Stimulated activated CD8-positive, alpha-beta memory T cell treated with anti-CD3 and anti-CD28 coated beads, Interleukin-15, amount 100 ng/mL, for 4 hours (primary cell): ENCODE measurements at places on chromosomes 5 and 9.

GRCh38 chr9:347667-348292 lies 133.1 kb downstream of the DOCK8 start:
- DNase-seq, result no peak

DNA sequence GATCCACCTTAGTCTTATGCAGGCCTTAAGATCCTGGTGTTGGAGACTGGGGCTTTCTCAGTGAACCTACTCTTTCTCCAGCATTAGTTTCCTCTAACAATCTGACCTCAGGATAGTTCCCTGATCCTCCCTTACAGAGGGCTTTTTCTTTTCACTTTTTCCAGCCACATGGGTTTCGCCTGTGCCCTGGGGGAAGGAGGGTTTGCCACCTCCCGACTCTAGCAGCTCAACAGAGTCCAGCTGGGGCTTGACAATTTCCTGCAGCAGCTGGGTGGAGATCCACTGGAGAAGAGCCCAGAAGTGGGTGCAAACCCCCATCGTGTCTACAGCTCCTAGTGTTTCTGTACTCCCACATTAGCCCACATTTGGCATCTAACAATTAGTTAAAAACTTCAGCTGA lies 7.6 kb upstream of the TMEM252 start:
- DNase-seq, result no peak

DNA sequence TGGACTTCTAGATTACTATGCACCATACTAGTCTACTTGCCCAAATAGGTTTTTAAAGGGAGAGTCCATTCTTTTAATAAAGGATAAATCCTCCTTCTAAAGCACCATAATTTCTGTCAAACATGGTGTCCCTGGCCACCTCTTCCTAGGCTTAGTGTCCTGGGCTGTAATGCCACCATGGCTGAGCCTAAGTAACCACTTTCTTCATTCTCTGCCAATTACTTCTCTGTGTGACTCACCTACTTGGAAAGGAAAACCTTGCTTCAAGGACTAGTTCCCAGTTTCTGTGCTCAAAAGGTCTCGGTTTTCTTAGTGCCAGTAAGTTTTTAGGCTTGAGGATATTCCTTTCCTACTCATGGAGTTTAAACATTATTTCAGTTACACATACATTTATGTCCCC lies 273.4 kb downstream of the DENND1A start:
- no peak for DNase-seq

DNA sequence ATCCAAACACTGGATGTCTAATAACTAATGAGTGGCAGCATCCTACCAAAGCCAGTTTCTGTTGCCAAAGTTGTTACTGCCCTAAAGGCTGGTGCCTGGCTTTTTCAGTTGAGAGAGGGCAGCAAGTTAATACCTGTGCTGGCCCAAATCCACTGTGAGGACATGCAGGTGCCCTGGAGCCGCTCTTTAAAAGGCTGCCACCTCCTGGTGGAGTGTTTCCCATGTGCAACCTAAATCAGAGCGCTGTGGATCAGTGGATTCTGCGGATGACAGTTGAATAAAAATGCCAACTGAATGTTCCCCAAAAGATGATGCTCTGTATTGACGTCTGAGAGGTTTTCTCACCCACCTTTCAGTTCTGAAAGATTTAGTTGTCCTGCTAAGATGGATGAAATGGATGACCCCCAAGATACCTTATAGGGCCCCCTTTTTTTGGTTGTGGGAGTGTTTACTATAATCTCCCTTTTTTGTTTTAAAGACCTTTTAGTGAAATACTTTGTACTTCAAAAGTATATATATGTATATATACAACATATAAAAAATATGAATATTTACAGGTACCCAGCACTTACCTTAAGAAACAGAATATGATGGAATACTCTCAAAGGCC lies 146.4 kb downstream of the EGFLAM start:
- no peak for DNase-seq

GRCh38 chr9:129428864-129429577 lies 191.9 kb downstream of the C9orf50 start:
- DNase-seq, result no peak

DNA sequence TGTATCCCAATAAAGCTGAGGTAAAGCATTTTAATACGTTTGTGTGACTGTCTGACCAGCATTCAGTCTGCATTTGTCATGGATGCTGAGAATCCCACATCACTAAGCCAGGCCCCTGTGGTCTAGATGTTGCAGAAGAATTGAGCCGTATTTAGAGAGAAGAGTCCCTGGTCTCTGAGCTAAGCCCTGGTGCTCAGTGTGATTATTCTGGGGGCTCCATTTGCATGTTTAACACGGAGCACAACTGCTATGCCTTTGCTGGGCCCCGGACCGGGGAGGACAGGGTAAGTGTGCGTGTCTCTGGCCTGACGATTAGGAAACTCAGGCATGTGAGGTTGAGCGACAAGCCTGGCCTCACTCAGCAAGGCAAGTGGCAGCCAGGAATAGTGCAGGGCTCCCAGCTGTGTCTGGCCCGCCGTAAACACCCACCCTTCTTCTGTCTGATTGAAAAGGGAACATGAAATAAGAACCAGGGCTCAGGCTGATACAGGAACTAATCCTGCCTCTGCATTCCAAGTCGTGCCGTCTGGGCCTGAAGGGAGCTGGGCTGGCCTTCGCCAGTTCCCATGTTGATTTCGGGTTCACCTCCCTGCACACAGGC lies 22.3 kb downstream of the FAM78A start:
- no peak for DNase-seq

- no peak for DNase-seq
These were observed 268.4 kb downstream of the PLK2 start for GRCh38 chr5:58191443-58191842.

GRCh38 chr5:157828944-157829639 lies 29.9 kb downstream of the CLINT1 start:
- DNase-seq, result no peak

- DNase-seq, result no peak
These were observed 2.7 kb upstream of the CARD19 start for GRCh38 chr9:93093127-93093876.

- no peak for DNase-seq
These were observed 237.3 kb upstream of the TUT7 start for GRCh38 chr9:86591472-86591871.

- DNase-seq, result no peak
These were observed 74.7 kb downstream of the S1PR3 start for GRCh38 chr9:89065921-89066320.

- DNase-seq, result no peak
These were observed 36.6 kb downstream of the CTNNA1 start for GRCh38 chr5:138789771-138790242.

- DNase-seq, result no peak
These were observed 34.8 kb upstream of the EFNA5 start for GRCh38 chr5:107705402-107706014.

- no peak for DNase-seq
These were observed 1152.9 kb upstream of the CDH6 start for GRCh38 chr5:30040488-30041118.

- DNase-seq, result no peak
These were observed 64.0 kb downstream of the UBAP1 start for GRCh38 chr9:34242830-34243229.

GRCh38 chr9:106929471-106930177 lies 66.7 kb downstream of the ZNF462 start:
- no peak for DNase-seq

- no peak for DNase-seq
These were observed 343.2 kb downstream of the TRIM32 start for GRCh38 chr9:117030254-117030768.

DNA sequence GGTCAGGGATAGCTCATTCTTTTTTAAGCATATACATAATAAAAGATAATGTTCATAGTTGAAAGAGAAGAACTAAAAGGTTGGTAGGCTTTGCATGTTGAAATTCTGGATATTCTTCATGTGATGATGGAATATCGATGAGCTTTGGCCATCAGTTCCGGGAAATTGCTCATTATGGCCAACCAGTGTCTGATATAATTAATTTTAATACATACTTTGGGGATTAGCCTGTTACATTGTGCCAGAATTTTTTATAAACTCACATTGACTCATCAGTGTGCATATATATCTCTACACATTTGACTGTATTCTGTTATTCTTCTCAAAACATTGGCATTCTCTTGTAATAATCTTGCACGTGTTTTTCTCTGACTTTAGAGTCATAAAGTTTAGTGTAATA lies 84.3 kb downstream of the NNT start:
- no peak for DNase-seq

GRCh38 chr5:92267830-92268229 lies 884.7 kb upstream of the ARRDC3 start:
- no peak for DNase-seq

GRCh38 chr9:120808931-120809330 lies 15.7 kb upstream of the FBXW2 start:
- DNase-seq, result no peak

- no peak for DNase-seq
These were observed 73.3 kb downstream of the RXRA start for GRCh38 chr9:134399435-134400056.

- DNase-seq, result no peak
These were observed 5.7 kb upstream of the DAB2 start for GRCh38 chr5:39430461-39430860.

DNA sequence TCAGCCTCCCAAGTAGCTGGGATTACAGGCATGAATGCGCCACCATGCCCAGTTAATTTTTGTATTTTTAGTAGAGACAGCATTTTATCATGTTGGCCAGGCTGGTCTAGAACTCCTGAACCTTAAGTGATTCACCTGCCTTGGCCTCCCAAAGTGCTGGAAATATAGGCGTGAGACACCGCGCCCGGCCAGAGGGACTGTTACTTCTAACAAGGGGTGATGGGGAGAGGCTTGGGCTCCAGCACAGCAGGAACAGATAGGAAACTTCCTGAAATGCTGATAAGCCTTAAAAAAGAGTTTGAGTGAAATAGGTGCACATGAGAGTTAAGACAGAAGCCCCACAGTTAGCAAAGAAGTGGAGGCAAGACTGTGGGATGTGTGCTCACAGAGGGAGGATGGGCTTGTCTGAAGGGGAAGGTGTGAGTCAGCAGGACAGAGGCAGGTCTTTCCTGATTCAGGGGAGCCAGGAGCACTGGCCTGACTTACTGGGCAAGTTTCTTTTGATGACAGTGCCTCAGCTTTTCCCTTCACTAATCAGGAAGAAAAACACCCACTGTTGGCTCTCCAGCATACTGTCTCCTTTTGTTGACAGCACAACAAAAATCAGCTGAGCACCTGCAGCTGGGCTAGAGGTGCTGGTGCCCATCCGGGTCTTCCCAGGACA lies 68.4 kb downstream of the RAD23B start:
- DNase-seq, result no peak

DNA sequence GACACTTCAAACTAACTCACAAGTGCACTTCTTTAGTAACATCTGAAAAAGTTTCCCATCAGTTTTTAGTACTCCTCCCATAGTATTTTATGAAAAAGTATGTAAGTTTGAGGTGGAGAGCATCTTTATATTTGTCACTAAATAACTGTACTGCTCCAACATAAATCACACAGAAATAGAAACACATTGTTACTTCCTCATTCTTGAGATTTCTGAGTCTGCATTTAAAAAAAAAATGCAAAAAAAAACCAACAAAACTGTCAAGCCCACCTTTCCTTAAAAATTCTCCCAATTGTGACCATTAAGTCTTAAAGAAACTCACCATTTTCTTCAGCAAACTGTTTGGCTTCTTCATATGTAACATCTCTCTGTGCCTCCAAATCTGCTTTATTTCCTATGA lies 18.7 kb downstream of the RAB14 start:
- no peak for DNase-seq
